ENCODE measurements at places on chromosomes 6 and 20. TPM values are rescaled to one million over a fixed set of nuclear protein-coding genes. Genes with fewer than 3 reads are reported as not detected.

- H3K27me3 ChIP-seq: peaks cover 3% of the 10 kb centered on the region
- no peak overlapping the region for H3K27ac ChIP-seq
- DNase-seq: no peak
- H3K36me3 ChIP-seq: no peaks in the 10 kb centered on the region
- H3K4me3 ChIP-seq: no peak overlapping the region
These were observed 49.1 kb downstream of the FGD2 start for GRCh38 chr6:37054580-37054979.

- no peak overlapping the region for H3K27ac ChIP-seq
- peaks cover 13% of the 10 kb centered on the region for H3K4me1 ChIP-seq
- peaks cover 13% of the 10 kb centered on the region for H3K36me3 ChIP-seq
- H3K27me3 ChIP-seq: no peaks in the 10 kb centered on the region
- no peak for DNase-seq
These were observed 18.5 kb downstream of the PSMG4 start for GRCh38 chr6:3277251-3277650.

DNA sequence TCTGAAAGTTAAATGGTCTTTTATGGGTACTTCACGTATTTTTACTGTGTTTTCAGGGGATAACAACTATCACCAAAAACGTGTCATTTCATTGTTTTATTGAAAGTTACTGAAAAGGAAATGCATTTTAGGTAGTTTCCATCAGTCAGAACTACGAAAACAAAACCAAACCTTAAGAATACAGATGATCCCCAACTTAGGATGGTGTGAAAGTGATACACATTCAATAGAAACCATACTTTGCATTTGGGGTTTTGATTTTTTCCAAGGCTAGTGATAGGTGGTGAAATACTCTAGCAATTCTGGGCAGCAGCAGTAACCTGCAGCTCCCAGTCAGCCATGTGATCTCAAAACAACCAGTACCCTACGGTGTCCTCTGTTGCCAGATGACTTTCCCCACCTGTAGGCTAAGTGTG is 25.9 kb upstream of the EFHC1 start:
- H3K27ac ChIP-seq: no peak overlapping the region
- H3K4me3 ChIP-seq: no peak overlapping the region
- H3K36me3 ChIP-seq: no peaks in the 10 kb centered on the region
- H3K4me1 ChIP-seq: no peaks in the 10 kb centered on the region
- no peak for DNase-seq

DNA sequence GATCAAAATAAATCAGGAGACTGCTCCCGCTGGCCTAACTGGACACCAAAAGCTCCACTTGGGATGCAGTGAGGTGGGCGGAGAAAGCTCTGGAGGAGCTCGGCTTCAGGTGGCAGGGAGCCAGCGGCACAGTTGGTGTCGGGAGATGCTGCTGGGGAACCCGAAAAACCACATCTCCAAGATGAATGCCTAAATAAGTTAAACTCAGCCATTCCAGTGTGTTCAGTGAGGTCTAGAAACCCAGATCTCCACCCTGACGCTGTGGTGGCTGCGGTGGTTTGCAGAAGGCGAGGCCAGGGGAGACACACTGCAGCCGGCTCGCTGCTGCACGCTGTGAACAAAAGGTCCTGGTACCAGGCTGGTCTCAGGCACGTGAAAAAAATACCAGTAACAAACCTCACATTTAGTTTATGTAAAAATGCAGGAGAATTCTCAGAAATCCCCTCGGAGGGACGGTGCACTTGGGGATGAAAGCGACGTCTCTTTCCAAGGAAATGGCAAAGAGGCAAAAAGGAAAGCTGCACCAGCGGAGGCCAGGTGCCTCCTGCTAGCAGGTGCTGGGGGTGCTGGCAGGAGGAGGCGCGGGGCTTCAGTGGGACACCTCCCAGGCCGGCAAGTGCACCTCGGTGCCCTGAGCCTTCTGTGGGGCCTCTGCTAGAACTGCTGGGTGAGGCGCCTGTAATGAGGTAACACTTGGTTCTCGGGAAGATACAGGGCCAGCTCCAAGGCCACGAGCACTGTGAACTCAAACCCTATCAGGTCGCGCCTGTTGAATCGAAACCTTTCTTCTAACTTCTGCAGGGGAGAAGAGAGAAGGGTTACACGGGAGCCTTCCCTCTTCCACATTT is 3.6 kb downstream of the RPS21 start:
- H3K4me3 ChIP-seq: no peak overlapping the region
- no peak overlapping the region for H3K27ac ChIP-seq
- no peaks in the 10 kb centered on the region for H3K27me3 ChIP-seq
- H3K36me3 ChIP-seq: peaks cover 72% of the 10 kb centered on the region

GRCh38 chr6:37104824-37105147 is 65.2 kb upstream of the PIM1 start:
- peaks cover 49% of the 10 kb centered on the region for H3K4me1 ChIP-seq
- no peaks in the 10 kb centered on the region for H3K27me3 ChIP-seq
- no peak overlapping the region for H3K4me3 ChIP-seq
- H3K27ac ChIP-seq: no peak overlapping the region
- no peak for DNase-seq

- no peaks in the 10 kb centered on the region for H3K4me1 ChIP-seq
- no peak overlapping the region for H3K4me3 ChIP-seq
- H3K36me3 ChIP-seq: no peaks in the 10 kb centered on the region
- peak; percentile 10 for DNase-seq
- no peak overlapping the region for H3K27ac ChIP-seq
- H3K27me3 ChIP-seq: no peaks in the 10 kb centered on the region
These were observed 50.2 kb upstream of the HINT3 start for GRCh38 chr6:125906158-125906998.

GRCh38 chr6:79070206-79070825 is 7.7 kb downstream of the PHIP start:
- H3K36me3 ChIP-seq: peaks cover 2% of the 10 kb centered on the region
- no peaks in the 10 kb centered on the region for H3K27me3 ChIP-seq
- no peaks in the 10 kb centered on the region for H3K4me1 ChIP-seq
- H3K27ac ChIP-seq: no peak overlapping the region
- no peak overlapping the region for H3K4me3 ChIP-seq

DNA sequence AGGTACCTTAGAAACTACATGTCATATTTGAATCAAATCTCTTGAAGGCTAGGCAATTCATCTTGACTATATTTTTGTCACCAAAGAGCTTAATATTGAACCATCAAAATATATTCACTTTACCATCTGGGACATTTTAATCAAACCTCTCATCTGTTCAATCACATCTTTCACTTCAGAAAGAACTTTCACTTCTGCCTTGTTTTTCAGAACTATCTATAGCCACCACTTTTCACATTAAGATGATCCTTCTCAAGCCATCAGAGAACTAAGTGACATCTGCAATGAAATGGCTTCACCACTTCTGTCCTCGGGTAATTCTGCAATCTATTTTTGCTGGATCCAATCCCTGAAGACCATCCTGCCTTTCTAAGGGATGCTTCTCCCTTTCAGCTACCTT is 57.8 kb downstream of the OR2B2 start:
- H3K4me1 ChIP-seq: no peaks in the 10 kb centered on the region
- no peak overlapping the region for H3K27ac ChIP-seq
- no peaks in the 10 kb centered on the region for H3K27me3 ChIP-seq

GRCh38 chr6:137156650-137157049 is 16.8 kb downstream of the IL22RA2 start:
- no peak overlapping the region for H3K4me3 ChIP-seq
- H3K27ac ChIP-seq: no peak overlapping the region
- no peaks in the 10 kb centered on the region for H3K4me1 ChIP-seq
- no peaks in the 10 kb centered on the region for H3K36me3 ChIP-seq
- H3K27me3 ChIP-seq: no peaks in the 10 kb centered on the region

GRCh38 chr20:23135449-23136420 is 49.6 kb upstream of the CD93 start:
- no peaks in the 10 kb centered on the region for H3K27me3 ChIP-seq
- no peak for DNase-seq
- H3K36me3 ChIP-seq: no peaks in the 10 kb centered on the region

GRCh38 chr20:45538209-45538799 is 978 bp downstream of the WFDC6 start:
- peaks cover 5% of the 10 kb centered on the region for H3K27me3 ChIP-seq
- no peaks in the 10 kb centered on the region for H3K4me1 ChIP-seq
- H3K36me3 ChIP-seq: no peaks in the 10 kb centered on the region

DNA sequence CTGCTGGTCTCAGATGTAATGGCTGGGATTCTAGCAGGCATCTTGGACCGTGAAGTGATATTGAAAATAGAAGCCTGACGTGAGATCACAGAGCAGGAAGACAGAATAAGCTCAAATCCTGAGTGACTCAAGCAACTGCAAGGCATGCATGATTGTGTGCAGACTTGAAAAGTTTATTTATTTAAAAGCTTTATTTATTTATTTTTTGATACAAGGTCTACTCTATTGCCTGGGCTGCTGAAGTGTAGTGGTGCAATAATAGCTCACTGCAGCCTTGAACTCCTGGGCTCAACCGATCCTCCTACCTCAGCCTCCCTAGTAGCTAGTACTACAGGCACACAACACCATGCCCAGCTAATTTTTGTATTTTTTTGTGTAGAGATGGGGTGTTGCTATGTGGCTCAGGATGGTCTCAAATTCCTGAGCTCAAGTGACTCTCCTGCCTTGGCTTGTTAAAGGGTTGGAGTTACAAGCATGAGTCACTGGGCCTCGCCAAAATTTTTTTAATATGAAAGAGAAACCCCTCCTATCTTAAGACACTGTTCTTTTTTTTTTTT is 40.1 kb upstream of the RNF144B start:
- H3K27me3 ChIP-seq: no peaks in the 10 kb centered on the region
- H3K36me3 ChIP-seq: no peaks in the 10 kb centered on the region
- DNase-seq: peak; percentile 38
- H3K27ac ChIP-seq: no peak overlapping the region
- no peaks in the 10 kb centered on the region for H3K4me1 ChIP-seq

DNA sequence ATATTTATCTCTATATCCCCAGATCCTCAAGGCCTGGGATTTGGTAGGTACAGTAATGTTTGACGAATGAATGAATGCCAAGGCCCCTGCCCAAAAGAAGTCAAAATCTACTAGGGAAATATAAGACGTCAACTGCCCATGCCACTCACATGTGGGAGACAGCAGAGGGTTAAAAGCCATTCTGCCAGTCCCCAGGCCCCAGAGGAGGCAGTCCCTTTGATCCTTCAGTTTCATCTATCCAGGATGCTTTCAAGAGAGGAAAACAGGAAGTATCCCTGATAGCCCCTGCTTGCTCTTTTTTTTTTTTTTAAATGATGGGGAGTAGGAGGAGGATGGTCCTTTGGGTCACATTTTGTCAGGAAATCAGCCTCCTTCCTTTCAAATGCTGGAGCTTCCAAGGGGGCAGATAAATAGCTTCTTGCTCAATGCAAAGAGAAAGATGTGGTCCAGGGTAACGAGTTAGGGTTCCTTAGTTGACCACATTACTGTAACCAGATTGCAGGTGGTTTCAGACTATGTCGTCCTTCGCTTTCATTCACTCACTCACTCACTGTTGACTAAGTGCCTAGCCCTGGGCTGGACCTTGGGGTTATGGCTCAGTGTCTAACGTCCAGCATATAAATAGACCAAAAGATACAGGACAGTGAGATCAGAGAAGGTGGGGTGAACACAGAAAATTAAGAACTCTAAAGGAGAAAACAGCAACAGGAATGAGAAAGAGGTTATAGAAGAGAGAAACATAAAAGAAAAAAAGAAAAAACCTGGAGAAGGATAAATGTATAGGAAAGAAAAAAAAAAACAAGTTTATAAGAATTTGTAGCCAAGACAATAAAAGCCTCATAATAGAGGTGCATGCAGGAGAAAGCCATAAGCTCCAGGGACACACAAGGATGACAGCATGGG is 64.6 kb upstream of the PIM1 start:
- H3K4me3 ChIP-seq: no peak overlapping the region
- no peaks in the 10 kb centered on the region for H3K27me3 ChIP-seq
- no peak overlapping the region for H3K27ac ChIP-seq
- H3K4me1 ChIP-seq: peaks cover 49% of the 10 kb centered on the region

- H3K36me3 ChIP-seq: no peaks in the 10 kb centered on the region
- no peaks in the 10 kb centered on the region for H3K4me1 ChIP-seq
- no peaks in the 10 kb centered on the region for H3K27me3 ChIP-seq
- DNase-seq: no peak
- H3K4me3 ChIP-seq: no peak overlapping the region
These were observed 283.4 kb downstream of the TBC1D7 start for GRCh38 chr6:13044896-13045295.

DNA sequence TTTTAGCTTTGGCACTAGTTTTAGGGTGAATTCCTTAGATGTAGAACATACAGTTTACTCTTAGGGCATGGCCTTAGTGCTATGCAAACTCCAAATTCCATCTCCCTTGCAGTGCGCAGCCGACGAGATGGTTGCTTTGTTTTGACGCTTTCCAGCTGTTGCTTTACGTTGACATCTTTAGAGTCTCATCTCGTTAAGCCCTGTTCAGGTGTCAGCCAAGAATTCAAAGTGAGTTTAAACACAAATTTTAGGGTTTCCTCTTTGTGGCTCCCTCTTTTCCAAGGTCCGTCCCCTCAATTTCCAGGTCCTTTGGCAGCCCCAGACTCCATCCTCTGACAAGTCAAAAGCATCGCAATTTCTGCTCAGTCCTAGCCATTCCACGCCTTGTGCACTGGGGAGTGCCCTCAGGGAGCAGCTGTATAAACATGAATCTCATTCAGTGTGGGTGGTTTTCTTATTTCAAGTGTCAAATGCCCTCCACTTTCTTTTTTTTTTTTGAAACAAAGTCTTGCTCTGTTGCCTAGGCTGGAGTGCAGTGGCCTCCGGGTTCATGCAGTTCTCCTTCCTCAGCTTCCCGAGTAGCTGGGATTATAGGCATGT is 14.1 kb upstream of the MAK start:
- H3K27me3 ChIP-seq: no peaks in the 10 kb centered on the region
- DNase-seq: no peak
- H3K27ac ChIP-seq: no peak overlapping the region
- H3K36me3 ChIP-seq: no peaks in the 10 kb centered on the region

DNA sequence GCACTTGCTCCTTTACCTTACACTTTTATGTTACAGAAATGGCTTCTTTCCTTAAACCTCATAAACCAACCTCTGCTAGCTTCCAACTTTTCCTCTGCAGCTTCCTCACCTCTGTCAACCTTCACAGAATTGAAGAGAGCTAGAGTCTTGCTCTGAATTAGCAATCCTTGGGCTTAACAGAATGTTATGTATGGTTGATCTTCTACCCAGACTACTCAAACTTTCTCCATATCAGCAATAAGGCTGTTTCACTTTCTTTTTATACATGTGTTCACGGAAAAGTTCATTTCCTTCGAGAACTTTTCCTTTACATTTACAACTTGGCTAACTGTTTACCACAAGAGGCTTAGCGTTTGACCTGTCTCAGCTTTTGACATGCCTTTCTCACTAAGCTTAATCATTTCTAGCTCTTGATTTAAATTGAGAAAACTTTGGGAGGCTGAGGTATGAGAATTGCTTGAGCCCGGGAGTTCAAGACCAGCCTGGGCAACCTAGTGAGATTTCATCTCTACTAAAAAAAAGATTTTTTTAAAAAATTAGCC is 207.3 kb downstream of the BMP7 start:
- peaks cover 32% of the 10 kb centered on the region for H3K27me3 ChIP-seq
- H3K27ac ChIP-seq: no peak overlapping the region
- no peaks in the 10 kb centered on the region for H3K4me1 ChIP-seq

- no peaks in the 10 kb centered on the region for H3K4me1 ChIP-seq
- no peak overlapping the region for H3K4me3 ChIP-seq
- H3K36me3 ChIP-seq: no peaks in the 10 kb centered on the region
- H3K27me3 ChIP-seq: peaks cover 7% of the 10 kb centered on the region
- no peak overlapping the region for H3K27ac ChIP-seq
These were observed 15.6 kb downstream of the MAFB start for GRCh38 chr20:40673442-40673841.

IL17A gene
- polyA plus RNA-seq: not detected

SYCP2 gene
- polyA plus RNA-seq: 2.3 TPM

ID4 gene
- 2.9 TPM for polyA plus RNA-seq

OR2J1 gene
- not detected for polyA plus RNA-seq

GSTA3 gene
- not detected for polyA plus RNA-seq

CTAGE9 gene
- polyA plus RNA-seq: not detected

KCNS1 gene
- polyA plus RNA-seq: 0.09 TPM

COL21A1 gene
- polyA plus RNA-seq: 151 TPM

TSHZ2 gene
- polyA plus RNA-seq: 21.4 TPM

NRM gene
- 35.0 TPM for polyA plus RNA-seq

MYBL2 gene
- 22.4 TPM for polyA plus RNA-seq

IPCEF1 gene
- polyA plus RNA-seq: 0.75 TPM

Data from muscle of leg (tissue), 16 donors.